Small intestine (tissue), 16 donors: ENCODE measurements at places on chromosomes 2 and 18.

GRCh38 chr2:23483791-23484190 lies 98.8 kb downstream of the KLHL29 start:
- no peak for DNase-seq

DNA sequence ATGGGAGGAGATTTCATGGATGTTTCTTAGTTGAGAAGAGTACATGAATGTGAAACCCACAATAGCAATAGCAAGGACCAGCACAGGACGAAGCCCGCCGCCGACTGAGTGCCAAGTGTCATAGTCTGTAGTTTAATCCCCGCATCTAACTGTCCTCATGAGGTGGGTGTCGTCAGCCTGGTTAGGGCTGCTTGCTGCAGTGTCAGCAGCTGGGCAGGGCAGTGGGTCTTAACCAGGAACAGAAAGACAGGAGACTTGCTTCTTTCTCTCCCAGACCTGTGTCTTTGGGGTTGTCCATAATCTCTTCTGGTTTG lies 146.6 kb downstream of the VAPA start:
- DNase-seq: no peak

DNA sequence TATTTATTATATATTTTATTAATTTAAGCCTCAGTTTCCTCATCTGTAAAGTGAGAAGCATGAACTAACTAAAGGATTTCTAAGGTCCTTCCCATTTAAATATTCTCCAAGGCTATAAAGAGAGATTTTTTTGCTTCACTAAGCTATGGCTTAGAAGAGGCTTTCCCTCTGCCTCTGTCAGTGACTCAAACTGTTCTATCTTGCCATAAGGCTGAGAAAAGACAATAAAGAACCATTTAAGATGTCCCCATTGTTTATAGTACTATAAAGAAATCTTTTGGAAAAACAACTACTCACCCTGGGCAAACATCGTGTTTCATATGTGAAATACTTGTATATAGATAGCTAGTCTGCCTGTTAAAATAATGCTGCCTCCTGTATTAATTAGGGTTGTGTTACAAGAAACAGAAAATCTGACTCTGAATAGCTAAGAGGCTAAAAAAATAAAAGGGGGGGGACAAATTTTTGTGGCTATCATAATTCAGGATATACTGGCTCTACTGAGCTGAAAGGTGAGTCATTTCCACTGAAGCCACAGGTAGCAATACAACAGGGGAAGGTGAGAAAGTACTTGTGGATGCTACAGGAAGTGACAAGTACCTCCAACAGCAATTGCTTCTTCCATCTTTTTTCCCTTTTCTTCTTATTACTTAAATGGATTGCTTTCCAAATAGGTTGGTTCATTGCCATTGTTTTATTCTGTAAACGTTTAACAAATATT lies 25.4 kb downstream of the EPHA4 start:
- DNase-seq: no peak

- DNase-seq: no peak
Observed at GRCh38 chr18:23485386-23485785, 17.9 kb upstream of the RMC1 start.

DNA sequence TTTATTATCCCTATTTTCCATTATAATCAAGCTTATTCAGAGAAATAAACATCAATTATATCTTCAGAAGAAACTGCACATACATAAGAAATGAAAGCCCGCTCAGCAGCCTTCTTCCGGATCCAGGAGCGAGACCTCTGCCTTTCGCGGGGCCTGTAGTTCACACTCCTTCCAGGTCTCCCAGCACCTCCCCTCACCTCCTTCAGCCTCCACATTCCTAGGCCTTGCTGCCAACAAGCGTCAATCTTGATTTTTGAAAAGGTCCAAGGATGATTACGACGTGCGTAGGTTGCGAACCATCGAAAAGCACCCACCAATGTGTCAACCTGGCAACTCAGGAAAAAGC lies 355 bp upstream of the KIDINS220 start:
- no peak for DNase-seq

DNA sequence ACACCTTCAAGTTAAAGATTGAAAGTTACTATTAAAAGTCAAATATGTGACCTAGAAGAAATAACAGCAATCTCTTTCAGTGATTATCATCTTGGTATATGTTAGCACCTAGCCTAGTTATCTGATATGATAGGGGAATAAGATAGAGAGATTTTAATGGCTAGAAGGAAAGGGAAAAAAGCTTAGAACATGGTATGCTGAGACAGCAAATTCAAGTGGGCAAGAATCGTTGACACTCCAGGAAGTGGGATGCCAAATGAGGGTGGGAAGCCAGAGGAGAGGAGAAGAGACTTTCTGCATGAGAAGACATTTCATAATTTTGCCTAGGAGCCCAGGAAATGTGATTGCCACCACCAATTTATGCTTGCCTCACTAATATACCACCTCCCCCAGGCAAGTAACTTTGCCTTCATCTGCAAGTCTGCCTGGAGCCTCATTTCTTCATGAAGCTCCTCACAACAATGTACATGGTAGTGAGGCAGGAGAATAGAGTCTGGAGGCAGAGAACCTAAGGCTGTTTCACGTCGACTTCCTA lies 504.9 kb downstream of the TNS1 start:
- DNase-seq: peak; percentile 39

GRCh38 chr2:152558158-152558984 lies 158.9 kb downstream of the PRPF40A start:
- no peak for DNase-seq

DNA sequence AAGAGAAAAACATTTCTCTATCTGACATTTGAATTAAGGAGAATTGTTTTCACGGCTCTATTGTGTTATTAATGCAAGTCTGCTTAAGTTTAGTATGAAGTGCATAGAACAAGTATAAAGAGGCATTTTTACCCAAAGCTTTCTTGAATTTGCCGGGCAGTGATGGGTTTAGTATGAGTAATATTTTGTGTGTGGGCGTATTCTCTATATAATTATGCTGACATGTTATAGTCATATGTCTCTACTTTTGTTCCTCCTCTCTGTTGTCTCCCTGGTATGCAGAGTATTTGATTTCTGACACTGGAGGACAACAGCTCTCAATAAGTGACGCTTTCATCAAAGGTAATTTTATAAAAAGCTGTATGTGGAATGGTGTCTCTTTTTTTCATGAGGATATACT lies 45.9 kb downstream of the PIKFYVE start:
- no peak for DNase-seq
